ENCODE measurements at places on chromosomes 3 and 15.

GRCh38 chr15:68014219-68014618 is 39.9 kb upstream of the PIAS1 start:
- no peak for DNase-seq

DNA sequence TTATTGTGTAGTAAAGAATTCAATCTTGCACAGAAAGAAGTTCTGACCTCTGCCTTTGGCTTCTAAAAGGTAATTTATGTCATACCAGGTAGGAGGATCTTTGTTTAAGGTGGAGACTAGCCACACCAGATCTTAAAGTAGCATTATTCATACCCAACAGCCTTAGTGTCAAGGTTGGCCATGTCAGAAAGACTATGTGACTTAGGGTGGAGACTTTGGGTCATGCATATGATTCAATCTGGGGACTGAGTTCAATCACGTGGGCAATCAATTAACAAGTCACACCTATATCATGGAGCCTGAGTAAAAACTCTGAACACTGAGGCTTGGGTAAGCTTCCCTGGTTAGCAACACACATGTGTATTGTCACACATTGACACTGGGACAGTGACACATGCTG is 28.5 kb upstream of the ENTPD3 start:
- DNase-seq = no peak

DNA sequence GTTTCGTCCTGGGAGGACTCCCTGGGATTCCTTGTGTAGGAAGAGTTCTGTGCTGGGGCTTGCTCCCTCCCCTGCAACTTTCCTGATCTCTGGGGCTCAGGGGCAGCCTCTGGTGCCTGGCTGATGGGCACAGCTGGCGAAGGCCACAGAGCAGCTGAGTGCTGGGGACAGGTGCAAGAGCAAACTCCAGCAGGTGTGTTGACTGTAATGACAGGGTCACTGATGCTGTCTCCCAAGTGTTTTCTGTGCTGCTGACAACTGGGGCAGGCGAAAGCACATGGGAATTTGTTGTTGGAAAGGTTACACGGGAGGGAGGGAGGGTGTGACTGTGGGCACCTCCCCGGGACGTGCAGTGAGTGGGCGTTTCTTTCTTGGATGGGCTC is 21.6 kb downstream of the CPN2 start:
- no peak for DNase-seq

- no peak for DNase-seq
Observed at GRCh38 chr15:85314633-85315032, 65.8 kb upstream of the AKAP13 start.

DNA sequence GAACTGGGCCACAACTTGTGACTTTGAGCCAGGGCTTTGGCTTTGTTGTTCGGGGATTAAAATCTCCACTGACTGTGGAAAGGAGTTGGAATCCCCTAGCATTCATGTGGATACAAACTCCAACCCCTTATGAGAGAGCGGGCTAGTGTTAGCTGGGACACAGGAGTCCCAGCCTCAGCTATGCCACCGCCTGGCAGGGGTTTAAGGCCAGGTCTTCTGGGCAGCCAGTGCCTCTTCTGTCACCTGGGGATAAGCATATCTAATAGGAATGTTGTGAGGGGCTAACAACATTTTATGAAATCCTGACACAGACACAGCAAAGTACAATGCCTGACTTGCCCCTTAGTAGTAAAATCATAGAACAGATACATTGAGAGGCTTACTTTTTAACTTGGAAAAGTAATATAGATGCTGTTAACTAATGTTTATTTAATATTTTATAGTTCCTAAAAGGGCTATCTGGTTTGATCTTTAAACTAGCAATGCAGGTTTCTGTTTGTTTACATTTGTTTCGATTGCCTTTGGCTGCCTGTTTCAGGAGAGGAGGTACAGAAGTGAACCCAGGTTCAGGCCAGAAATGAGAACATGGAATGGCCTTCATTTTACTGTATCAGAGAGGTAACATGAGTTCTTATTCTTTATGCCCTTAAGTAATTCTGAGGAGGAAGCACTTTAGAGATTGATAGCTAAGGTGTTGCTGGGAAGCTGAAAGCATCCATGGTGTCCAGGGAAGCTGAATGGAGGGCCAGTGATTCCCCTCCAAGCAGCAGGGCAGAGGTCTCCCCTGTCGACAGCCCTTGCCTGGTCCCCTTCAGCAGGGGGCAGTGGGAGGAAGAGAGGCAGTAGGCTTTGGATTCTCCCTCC is 8.7 kb downstream of the GPR160 start:
- no peak for DNase-seq

DNA sequence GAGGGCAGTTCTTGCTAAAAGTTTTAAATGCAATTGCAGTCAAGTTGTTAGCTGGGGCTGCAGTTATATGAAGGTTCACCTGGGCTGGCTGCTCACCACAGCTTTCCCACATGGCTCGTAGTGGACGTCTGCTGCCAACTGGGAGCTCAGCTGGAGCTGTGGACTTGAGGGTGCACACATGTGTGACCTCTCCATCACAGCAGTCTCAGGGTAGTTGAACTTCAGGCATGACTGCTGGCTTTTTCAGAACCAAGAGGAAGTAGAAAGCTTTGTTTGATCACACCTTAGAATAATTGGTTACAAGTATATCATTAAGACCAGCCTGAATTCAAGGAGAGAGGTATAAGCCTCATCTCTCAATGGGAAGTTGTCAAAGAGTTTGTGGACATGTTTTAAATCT is 74.1 kb downstream of the CHL1 start:
- no peak for DNase-seq

DNA sequence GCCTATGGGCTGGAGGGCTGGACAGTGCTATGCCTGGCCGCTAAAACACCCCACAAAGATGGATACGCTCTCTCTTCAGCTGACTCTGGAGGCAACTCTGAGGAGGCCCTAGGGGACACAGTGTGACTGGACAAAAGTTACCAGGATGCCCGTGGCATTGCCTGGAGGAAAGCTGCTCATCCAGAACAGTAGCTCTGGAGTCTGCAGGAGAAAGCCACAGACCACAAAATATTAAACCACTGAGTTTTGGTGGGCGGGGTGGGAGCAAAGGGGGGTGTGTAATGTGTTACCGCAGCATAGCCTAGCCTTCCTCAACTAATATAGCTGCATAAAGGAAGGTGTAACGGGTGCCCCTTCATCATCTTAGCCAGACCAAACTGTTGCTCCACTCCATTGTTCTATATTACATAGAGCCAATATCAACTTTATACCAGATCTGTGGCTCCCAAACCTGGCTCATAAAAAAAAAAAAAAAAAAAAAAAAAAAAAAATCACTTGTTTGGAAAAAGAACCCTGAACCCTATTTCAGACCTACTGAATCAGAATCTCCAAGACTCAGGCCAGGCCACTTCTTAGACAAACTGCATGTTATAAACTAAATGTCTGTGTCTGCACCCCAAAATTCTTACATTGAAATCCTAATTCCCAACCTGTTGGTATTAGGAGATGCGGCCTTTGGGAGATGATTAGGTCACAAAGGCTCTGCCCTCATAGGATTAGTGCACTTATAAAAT is 132.6 kb downstream of the TNIK start:
- DNase-seq = no peak

DNA sequence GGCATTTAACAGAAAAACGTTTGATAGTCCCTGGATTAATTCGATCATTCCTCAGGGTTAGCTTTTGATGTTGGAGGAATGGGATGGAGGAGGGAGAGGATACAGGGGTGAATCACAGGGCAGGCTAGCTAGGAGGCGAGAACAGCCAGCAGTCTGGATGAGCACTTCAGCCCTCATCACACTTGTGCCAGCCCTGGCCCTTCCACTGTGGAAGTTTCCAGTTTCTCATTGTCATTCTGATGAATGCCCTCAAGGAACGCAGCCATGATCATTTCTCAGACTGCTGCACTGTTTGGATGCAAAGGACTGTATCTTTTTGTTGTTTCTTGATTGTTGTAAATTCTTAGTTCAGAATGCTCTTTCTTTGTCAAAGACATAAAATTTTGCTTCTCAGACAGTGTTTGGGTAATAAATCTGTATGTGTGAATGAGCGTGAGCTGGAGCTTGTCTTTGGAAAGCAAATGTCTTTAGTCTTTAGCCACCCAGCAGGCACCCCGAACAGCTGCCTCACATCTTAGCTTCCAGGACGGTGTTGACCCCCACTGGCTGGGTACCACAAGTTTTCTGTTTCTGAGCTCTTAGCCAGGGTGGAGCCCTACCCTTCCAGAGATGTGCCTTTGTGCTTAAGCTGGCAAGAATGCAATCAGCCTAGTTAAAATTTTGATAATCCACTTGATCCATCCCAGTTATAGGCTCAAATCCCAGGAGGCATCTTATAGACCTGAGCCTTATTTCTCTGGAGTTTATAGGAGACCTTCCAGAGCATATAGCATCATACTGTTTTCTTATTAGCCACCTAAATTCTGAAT is 121.1 kb downstream of the PDCD6IP start:
- no peak for DNase-seq

DNA sequence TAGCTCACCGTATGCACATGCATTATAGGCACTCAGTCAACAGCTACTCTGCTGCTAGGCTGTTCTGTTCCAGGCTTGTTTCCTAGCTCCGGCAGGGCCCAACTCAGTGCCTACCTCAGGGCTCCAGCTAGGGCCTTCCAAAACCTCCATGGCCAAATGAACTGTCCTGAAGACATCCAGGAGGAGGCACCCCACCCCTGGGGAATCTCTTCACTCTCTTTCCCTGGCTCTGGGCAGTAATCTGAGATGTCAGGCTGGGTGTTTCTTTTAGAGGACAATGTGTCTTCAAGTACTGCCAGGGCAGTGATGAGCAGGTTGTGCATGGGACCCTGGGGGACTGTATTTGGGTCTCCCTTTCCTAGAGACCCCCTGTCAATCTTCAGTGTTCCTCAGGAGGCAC is 38.3 kb upstream of the TPM1 start:
- DNase-seq = no peak

DNA sequence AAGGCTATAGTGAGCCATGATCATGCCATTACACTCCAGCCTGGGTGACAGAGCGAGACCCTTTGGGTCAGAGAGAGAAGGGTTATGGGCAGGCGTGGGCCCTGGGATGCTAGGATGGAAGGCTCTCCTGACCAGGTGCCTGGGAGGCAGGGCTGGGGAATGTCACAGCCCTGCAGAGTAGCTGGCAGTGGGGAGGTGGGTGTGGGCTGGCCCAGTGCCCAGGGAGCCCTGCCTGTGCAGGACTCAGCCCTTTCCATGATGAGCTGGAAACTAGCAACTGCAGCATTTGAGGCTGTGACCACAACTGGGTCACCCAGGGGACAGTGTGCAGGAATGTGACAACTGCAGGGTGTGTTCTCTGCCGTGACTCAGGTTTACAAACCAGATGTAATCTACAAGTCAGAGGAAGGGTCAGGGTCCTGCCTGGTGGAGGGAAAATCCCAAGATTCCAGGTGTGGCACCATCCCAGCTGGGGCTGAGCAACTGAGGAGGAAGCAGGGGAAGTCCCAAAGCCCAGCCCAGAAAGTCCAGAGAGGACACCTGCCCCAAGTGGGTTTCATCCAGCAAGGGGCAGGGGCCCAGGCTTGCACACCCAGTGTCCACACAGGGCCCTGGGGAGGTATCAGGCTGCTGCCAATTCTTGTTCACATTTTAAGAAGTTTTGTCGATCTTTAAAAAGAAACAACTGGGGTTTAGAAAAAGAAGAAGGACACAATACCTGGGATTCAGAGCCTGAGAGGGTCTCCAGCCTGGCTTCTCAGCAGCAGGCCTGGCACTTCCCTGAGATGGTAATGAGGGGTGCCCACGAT is 45.5 kb downstream of the SLC28A1 start:
- DNase-seq = no peak
